ENCODE measurements at places on chromosomes 12 and 14.

DNA sequence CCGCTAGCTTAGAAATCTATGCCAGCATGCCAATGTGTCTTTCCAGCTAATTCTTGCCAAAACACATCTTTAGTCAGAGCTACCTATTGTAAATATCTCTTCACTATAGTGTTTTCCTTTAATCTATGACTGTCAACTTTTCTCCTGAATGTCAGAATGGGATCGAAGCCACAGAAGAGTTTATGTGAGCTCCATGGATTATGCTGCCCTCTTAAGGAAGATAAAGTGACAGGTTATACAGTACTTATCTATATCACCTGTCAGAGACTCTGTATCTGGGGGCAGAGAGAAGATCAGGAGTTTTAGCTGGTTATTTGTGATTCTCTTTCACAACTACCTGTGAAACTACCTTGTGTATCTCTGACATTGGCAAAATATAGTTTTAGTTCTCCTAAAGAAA, 204.3 kb upstream of the SEL1L start:
- DNase-seq: no peak

GRCh38 chr14:105005929-105006830, 14.7 kb downstream of the CDCA4 start:
- DNase-seq: no peak

DNA sequence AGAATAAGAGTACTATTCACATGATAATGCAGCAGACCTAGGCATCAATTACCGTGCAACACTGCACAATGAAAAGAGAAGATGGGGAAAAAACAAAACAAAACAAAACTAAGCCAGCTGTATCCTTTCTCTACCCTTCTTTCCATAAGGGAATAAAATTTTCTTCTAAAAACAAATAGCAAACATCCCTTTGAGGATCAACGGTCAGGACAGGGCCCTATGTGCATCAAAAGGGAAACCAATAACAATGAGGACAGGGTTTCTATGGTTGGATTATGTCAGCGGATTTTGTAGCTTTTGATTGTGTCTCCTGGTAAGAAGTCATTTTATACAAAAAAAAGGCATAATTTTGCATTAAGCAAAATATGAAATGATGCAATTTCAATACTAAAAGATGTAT, 350.3 kb downstream of the SLC6A15 start:
- DNase-seq: no peak

GRCh38 chr14:44961554-44962333, at the start of the genes KLHL28 and TOGARAM1:
TSS of gene KLHL28 (minus strand) at chr14:44961947. CDS start at chr14:44945928, 16,019 bp downstream.
TSS of gene TOGARAM1 (plus strand) at chr14:44962190. CDS start at chr14:44962422, 232 bp downstream.
- peak; percentile 89 for DNase-seq

DNA sequence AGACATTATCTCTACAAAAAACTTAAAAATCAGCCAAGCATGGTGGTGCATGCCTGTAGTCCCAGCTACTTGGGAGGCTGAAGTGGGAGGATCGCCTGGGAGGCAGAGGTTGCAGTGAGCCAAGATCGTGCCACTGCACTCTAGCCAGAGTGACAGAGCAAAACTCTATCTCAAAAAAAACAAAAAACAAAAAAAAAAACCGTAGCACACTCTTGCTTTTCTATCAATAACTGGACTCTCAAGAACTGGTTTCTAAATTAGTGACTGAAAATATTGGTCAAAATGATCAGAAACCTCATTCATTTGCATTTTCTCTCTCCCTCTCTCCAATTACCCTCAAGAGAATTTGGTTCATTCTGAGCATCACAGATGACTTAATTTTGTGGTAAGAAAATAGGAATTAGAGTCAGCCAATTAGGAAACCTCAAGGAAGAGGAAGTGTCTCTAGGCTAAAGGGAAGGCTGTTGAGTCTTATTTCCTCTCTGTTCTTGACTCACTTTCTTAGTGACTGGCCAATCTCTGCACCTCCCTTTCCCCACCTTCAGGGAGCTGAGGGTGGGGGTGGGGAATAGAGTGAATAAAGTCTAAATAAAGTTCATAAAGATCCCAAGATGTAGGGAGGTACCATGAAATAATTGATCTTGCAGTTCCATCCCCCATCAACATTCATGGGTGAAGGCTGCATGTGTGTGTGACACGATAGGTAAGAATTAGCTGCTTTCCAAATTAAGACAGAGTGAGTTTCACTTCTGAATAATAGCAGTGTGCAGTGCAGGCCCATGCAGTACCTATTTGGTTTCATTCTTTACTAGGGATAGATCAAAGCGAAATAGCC, 6.8 kb upstream of the PSMA6 start:
- no peak for DNase-seq

- no peak for DNase-seq
Observed at GRCh38 chr14:59627011-59627520, 50.5 kb upstream of the CCDC175 start.

DNA sequence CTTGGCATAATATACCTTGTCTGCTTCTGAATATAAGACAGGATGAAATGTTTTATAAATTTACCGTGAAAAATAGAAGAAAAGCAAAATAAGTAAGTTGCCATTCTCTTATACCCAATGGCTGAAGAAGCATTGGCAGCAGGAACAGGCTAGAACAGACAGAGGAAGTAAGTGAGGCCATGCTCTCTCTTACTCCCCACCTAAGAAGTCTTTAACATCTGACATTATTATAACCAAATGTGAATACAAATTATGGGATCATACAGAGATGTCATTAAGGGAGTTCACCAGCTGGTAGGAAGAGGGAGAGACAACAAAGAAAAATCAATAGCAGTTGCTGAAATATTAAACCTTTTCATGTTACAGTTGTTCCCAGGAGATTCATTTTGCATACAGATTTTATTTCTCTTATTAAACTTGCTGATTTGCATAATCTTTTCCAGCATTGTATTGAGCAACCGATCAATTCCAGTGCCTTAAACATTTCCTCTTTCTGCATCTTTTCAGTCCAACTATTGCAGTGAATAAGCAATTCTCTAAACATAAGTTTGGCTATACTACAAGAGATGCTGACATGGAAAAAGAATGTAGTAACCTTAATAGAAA, 270.6 kb downstream of the SLC6A15 start:
- no peak for DNase-seq

DNA sequence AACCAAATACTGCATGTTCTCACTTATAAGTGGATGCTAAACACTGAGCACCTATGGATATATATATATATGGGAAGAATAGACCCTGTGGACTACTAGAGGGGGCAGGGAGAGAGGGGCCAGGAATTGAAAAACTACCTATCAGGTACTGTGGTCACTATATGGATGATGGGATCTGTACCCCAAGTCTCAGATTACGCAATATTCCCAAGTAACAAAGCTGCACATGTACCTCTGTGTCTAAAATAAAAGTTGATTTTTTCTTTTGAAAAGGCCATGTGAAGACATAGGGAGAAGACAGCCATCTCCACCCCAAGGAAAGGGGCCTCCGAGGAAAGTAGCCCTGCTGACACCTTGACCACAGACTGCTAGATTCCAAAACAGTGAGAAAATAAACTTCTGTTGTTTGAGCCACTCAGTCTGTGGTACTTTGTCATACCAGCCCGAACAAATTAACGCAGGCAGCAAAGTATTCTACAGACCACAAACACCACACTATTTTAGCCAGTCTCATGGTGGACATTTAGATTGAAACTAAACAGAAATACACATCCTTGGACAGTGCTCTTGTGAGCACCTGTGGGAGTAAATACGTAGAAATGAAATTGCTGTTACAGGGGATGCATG, 197.1 kb downstream of the EFCAB11 start:
- DNase-seq: no peak

GRCh38 chr14:39576258-39576657, 144.0 kb upstream of the FBXO33 start:
- no peak for DNase-seq

DNA sequence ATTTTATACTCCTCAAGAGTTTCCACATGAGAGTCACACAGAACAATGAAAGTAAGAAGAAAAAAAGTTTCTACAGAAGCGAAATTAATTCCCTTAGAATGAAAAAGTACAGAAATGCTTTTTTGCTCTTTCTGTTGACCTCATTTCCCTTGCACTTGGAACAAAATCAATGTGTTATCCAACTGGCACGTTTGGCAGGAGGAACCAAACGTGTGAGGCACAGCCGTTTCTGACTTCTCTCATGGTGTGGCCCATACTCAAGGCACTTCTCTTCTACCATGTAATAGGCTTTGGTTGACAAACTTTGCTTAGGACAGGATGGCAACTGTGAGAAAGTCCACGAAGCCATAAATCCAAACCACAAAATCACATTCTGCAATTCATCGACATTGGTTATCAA, 297.0 kb downstream of the FUT8 start:
- no peak for DNase-seq

DNA sequence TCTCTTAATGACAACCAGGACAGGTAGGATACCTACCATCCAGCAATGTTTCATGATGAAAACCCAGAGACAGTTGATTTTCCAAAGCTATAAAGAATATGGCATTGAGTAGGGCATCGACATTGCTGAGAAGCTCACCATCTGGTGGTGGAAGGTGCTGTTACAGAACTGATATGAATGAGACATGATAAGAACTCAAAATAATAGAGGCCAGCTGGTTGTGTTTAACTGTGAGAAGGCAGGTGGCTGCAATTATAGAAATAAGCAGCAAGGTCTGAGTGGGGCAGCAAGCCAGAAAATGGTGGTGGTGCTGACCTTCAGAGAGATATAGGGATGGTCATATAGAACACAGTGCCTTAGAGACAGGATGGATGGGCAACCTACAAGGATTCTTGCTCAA, 449.7 kb downstream of the BTG1 start:
- no peak for DNase-seq

GRCh38 chr14:29085546-29085945, 319.0 kb downstream of the FOXG1 start:
- DNase-seq: no peak

DNA sequence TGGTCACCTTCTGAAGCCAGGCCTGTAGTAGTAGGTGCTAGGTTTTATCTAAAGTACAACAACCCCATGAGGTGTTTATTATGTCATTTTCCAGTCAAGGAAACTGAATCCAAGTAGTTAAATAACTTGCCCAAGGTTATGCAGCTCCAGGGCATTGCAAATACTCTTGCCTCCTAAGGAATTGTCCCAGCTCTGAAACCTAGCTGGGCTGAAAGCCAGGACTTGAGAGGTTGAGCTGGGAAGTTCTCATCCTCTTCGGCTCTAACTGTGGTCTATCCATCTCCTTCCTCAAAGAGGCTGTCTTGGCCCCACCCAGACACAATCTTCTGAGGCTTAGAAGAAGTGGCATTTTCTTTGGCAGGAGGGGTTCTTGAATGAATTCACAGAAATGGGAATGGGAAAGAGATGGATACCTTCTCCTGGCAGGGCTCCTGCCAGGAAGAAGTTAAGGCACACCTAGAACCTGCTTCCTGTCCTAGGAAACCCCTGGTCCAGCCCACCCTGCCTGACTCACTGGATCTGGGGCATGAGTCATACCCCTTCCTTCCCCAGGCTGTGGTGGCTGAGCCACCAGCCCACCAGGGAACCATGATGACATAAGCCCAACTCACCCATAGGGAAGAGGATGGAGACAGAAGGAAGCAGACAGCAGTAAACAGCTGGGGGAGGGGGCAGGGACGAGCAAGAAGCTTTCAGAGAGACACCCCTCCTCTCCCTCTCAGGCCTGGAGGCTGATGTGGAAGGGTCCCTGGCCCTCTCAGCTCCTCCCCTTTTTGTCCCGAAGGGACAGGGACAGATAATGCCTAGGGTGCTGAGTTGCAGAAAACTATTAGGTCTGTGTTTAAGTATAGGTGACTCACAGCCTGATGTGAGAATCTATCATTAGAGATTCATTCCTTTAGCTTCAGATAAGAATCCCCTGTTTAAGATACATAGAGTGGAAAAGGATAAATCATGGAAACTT, 2.1 kb upstream of the PLEK2 start:
- peak; percentile 8 for DNase-seq

DNA sequence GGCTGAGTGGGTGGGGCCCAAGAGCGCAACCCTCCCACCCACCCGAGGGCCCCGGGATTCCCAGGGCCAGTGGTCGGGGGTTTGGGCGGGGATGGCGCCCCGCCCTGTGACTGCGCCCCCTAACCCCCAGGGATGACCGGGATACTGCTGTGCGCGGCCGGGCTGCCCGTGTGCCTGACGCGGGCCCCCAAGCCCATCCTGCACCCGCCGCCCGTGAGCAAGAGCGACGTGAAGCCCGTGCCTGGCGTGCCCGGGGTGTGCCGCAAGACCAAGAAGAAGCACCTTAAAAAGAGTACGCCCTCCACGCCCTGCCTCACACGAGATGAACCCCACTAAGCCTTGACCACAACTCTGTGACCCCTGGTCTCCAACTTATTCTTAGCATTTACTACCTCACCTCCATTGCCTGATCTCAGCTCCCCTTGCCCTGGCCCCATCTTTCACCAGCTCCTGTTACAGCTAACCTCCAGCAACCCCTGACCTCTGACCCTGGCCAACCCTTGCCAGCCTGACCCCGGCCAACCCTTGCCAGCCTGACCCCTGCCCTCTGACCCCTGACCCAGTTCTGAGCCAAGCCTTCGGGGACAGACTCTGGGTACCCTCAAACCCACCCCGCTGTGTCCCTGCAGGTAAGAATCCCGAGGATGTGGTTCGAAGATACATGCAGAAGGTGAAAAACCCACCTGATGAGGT, 37.0 kb downstream of the DTX1 start:
- DNase-seq: no peak

GRCh38 chr14:58082011-58082410, 70.0 kb downstream of the ARMH4 start:
- DNase-seq: no peak

- no peak for DNase-seq
Observed at GRCh38 chr12:88417531-88417930, 162.7 kb downstream of the KITLG start.

- DNase-seq: no peak
Observed at GRCh38 chr14:94748667-94749347, 21.1 kb downstream of the GSC start.

GRCh38 chr14:94581127-94581999, at the start of gene SERPINA5:
TSS of gene SERPINA5 (plus strand) at chr14:94581426. CDS start at chr14:94587363, 5,937 bp downstream.
- DNase-seq: no peak

DNA sequence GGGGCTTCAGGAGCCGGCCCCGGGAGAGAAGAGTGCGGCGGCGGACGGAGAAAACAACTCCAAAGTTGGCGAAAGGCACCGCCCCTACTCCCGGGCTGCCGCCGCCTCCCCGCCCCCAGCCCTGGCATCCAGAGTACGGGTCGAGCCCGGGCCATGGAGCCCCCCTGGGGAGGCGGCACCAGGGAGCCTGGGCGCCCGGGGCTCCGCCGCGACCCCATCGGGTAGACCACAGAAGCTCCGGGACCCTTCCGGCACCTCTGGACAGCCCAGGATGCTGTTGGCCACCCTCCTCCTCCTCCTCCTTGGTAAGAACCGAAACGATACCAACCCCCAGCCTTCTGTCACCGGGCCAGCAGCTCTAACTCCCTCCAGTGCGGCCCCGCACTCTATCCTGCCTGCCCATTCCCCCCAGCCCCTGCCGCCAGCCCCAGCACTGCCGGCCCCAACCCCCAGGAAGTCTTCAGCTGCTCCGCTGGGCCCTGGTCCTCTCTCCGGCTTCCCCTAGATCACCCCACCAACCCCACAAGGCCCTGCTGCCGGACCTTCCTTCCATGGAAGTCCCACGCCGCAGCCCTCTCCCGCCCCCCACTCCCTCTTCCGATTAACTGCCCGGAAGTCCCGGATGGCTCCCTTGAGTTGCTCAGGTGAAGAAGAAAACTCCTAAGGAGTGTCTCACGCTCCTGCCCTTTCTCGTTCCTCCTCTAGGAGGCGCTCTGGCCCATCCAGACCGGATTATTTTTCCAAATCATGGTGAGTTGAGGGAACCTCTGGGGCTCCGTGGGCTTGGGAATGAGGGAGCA, 693 bp downstream of the LRP10 start:
- peak; percentile 43 for DNase-seq

GRCh38 chr12:62934239-62934798, 631 bp downstream of the PPM1H start:
- no peak for DNase-seq

- no peak for DNase-seq
Observed at GRCh38 chr12:52073531-52074381, 4.0 kb downstream of the ATG101 start.
